Stimulated activated CD8-positive, alpha-beta memory T cell treated with anti-CD3 and anti-CD28 coated beads, Interleukin-4, amount 100 ng/mL, for 4 hours (primary cell): ENCODE measurements at places on chromosomes 3 and 15.

DNA sequence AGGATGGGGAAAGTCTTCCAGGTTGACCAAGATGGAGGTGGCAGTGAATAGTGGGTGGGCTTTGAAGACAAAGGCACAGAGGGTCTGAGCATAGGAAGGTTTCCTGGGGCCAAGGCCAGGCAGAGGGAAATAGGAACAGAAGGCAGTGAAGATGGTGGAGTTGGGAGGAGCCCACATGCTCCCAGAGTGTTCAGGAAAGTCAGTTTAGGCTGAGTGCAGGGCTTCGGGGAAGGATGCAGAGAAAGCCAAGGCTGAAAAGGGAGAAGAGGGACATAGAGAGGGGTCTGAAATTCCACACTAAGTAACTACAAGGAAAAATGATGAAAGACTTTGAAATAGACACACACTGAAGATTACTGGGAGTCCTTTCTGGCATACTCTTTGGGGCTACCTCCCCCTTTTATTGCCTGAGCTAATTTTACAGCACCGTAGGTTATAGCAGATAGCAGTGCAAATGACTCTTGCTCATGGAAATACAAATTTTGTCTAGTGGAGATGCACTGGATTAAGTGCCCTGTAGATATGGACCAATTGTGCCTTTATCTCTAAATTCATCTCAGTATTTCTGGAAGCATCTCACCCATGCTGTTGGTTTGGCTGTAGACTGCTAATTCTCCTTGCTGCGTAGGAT, 3.8 kb downstream of the CX3CR1 start:
- no peak for DNase-seq

DNA sequence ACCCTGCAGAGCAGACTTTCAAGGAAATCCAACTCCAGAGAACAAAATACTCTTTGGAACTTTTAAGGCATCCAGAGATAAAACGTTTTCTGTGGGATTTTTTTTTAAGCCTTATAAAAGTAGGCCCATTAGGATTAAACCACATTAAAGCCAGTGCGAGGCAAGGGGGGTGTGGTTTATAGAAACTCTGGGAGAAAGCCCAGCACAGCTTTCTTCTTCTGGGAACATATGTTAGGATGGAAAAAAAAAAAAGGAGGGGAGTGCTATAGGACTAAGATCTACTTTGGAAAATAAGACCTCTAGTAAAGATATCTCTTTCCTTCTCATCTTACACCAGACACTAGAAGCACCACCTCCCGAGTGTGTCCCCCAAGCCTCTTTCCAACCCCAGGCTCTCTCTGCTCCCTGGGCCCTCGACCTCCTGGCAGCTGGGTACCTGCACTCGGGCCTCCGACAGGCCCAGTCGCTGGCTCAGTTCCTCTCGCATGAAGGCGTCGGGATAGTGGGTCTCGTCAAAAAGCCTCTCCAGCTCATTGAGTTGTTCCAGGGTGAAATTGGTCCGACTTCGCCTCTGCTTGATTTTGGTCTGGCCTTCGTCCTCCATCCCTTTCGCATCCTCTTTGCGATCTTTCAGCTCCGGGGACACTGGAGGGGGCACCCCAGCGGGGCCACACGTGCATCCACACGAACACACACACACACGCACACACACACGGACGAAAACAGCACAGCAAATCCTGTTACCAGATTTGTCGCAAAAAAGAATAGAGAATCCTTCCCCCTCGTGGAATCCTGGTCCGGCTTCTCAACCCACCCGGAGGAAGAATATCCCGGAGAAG, 3.8 kb downstream of the SHOX2 start:
- DNase-seq: no peak

DNA sequence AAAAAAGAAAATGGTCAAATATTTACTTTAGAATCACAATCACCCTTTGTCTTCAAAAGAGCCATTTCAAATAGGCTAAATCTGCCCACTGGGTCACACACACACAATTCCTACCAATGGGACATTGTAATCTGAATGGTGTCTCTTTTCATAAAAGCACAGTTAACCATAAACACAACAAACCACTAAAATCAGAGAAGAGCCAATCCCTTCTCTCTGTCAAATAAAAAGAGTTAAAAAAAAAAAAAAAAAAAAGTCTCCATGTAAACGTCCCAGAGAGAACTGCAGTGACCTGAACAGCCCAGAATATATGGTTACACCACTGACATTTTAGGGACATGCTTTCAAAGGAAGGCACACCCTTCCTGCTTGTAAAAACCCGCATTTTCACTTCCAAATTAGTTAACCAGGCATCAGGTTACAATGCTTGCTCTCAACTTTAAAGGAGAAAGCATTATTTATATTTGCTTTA, 63.7 kb downstream of the PRICKLE2 start:
- DNase-seq: no peak

GRCh38 chr3:71444028-71444860, 139.3 kb downstream of the FOXP1 start:
- no peak for DNase-seq

- DNase-seq: no peak
Observed at GRCh38 chr15:62653122-62653521, 389.4 kb upstream of the TPM1 start.

DNA sequence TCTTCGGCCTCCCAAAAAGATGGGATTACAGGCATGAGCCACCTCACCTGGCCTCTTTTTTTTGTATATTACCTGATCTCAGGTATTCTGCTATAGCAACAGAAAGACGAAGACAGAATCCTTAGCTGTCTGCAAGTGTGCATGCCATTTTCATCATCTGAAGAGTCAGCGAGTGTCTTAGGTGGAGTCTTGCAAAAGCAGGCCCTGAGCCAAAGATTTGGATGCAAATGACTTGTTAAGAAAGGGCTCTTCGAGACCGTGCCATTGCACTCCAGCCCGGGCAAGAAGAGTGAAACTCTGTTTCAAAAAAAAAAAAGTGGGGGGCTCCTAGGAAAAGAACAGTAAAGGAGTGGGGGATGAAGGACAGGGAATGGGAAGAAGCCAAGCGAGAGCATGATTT, 10.2 kb upstream of the TRIM69 start:
- no peak for DNase-seq

- no peak for DNase-seq
Observed at GRCh38 chr3:100936931-100937330, 56.3 kb downstream of the ABI3BP start.

- no peak for DNase-seq
Observed at GRCh38 chr3:50205413-50206276, 574 bp downstream of the SLC38A3 start.

DNA sequence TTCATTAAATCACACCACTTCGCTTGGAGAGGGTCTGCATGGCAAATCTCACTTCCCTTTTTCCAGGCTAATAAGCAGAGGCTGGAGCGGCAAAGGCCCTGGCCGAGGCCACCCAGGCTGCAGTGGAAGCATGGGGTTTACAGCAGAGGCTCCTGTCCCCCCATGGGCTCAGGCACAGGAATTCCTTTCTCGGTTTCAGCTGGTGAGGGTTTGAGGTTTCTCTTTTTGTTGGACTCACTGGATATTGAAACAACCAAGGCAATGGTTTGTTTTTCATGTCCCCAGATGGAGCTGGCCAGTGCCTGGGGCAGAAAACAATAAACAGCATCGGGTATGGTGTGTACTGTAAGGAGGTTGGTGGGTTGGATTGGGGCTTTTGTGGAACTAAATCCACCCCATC, 175.6 kb upstream of the RASGRP1 start:
- DNase-seq: no peak

GRCh38 chr3:168801794-168802193, 706.1 kb upstream of the GOLIM4 start:
- DNase-seq: no peak

DNA sequence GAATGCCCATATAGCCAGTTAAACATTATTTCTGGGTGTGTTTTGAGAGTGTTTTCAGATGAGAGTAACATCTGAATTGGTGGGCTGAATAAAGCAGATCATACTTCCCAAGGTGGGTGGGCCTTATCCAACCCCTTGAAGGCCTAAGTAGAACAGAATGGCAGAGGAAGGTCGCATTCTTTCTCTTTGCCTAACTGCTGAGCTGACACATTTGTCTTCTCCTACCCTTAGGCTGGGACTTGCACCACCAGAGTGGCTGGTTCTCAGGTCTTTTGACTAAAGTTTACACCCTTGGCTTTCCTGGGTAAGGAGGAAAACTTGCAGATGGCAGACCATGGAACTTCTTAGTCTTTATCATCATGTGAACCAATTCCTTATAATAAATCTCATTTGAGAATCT, 85.8 kb upstream of the TNFAIP8L3 start:
- DNase-seq: no peak

DNA sequence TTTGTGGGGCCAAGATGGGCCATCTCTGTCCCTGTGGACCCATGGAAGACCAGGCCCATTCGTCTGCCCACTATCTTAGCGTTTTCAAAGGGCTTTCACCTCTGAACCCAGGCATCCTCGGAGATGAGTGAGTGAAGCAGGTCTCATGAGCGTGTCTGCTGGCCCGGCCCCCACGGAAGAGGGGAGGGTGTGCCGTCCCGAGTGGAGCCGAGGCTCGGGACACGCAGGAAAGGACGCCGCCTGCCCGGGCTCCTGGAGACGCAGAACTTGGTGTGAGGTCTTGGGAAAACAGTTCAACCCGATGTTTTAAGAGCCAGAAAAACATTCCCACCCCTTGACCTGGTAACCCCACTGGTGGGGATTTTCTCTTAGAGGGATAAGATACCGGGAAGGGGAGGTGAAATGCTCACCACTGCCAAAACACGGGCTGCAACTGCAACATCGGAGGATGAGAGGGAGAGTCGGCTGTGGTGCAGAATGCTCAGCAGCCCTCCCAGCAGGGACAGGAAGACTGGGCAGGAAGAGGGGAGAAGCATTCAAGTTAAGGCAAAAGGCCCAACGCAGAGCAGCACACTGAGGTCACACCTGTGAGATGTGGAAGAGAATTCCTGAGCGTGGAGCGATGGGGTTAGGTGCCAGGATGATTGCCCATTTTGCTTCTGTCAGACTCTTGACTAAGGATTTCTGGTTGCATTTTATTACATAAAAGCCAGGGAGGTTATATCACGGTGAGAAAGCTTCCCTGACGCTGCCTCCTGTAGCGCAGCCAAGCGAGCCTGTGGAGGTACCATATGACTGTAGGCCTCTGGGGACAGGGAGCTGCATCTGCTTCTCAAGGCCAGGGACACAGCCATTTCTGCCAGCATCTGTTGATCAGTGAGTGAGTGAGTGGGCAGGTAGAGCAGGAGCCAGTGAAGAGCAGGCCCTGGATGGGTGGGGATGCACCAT, 14.1 kb upstream of the STAB1 start:
- no peak for DNase-seq

DNA sequence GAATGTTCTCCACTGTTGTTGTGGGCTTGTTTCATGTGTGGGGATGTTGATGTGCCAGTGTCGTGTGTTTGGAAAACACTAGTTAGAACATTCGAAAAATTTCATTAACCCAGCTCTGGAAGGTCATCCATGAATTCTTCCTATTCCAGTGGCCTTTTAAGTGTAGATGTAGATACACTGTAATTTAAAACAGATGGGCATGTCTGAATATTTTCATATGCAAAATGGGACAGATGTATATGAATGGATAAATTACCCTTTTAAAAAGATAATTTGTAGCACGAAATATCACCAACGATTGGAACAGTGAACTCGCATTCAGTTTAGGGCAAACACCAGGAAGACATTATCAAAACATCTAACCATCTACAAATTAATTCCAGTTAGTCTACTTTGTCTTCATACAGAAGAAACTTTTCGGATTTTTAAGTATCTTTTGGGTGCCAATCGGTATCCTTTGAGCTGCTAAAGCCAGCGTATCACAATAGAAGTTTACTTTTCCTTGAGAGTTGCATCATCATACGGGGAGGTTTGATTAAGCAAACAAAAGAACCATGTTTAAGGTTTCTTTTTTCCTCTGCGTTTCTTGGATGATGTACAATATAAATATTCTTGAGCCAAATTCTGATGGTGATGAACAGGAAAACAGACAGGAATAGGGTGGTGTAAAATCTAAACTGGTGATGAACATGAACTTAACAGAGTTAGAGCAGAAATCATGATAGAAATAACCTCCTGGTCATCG, 528.1 kb downstream of the FOXP1 start:
- no peak for DNase-seq

GRCh38 chr3:177295116-177295515, 97.8 kb upstream of the TBL1XR1 start:
- no peak for DNase-seq

- no peak for DNase-seq
Observed at GRCh38 chr3:141542202-141542969, 55.6 kb downstream of the RASA2 start.

GRCh38 chr3:171453180-171453886, 6.9 kb downstream of the TNIK start:
- no peak for DNase-seq
